ENCODE measurements at places on chromosomes 1 and 21.

GRCh38 chr1:18142471-18142870, 34.9 kb downstream of the IGSF21 start:
- no peak for DNase-seq
- no peaks in the 10 kb centered on the region for H3K36me3 ChIP-seq
- H3K4me1 ChIP-seq = no peaks in the 10 kb centered on the region
- no peak overlapping the region for H3K27ac ChIP-seq
- no peak overlapping the region for H3K4me3 ChIP-seq
- peaks cover 5% of the 10 kb centered on the region for H3K27me3 ChIP-seq

DNA sequence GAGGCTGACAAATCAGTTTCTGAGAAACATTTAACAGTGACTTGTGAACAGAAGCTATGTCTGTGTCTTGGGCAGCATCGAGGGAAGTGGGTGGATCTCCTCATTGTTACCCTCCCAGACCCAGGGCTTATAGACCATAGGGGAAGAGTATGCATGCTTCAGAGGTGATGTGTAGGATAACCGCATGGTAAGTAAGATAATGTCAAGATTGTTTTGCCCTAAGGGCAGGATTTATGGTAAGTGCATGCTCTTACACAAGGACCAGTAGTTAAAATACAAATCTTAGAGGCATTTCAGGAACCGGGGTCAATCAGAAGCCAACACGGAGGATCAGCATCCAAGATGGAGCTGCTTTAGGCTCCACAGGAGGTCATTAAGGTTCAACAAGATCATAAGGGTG, 7.7 kb upstream of the PRMT2 start:
- no peak for DNase-seq
- H3K27me3 ChIP-seq = no peaks in the 10 kb centered on the region
- H3K4me1 ChIP-seq = peaks cover 31% of the 10 kb centered on the region
- no peak overlapping the region for H3K4me3 ChIP-seq
- H3K27ac ChIP-seq = no peak overlapping the region

DNA sequence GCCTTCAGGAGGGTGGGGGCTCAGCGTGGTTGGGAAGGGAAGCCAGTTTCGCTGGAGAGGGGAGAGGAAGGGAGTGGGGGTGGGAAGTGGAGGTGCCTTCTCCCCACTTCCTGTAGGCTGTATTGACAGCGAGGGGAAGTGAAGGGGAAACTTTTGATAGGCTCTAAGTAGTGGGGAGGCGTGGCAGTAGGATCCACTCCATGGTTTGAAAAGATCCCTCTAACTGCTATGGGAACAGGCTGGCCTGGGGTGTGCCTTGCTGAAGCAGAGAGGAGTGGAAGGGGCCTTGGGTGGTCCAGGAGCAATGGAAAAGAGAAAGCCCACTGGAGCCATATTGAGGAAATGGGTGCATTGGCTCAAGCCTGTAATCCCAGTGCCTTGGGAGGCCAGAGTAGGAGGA, 20.2 kb downstream of the C1orf115 start:
- no peak overlapping the region for H3K4me3 ChIP-seq
- no peak for DNase-seq
- H3K36me3 ChIP-seq = no peaks in the 10 kb centered on the region
- no peaks in the 10 kb centered on the region for H3K4me1 ChIP-seq
- peaks cover 2% of the 10 kb centered on the region for H3K27me3 ChIP-seq

DNA sequence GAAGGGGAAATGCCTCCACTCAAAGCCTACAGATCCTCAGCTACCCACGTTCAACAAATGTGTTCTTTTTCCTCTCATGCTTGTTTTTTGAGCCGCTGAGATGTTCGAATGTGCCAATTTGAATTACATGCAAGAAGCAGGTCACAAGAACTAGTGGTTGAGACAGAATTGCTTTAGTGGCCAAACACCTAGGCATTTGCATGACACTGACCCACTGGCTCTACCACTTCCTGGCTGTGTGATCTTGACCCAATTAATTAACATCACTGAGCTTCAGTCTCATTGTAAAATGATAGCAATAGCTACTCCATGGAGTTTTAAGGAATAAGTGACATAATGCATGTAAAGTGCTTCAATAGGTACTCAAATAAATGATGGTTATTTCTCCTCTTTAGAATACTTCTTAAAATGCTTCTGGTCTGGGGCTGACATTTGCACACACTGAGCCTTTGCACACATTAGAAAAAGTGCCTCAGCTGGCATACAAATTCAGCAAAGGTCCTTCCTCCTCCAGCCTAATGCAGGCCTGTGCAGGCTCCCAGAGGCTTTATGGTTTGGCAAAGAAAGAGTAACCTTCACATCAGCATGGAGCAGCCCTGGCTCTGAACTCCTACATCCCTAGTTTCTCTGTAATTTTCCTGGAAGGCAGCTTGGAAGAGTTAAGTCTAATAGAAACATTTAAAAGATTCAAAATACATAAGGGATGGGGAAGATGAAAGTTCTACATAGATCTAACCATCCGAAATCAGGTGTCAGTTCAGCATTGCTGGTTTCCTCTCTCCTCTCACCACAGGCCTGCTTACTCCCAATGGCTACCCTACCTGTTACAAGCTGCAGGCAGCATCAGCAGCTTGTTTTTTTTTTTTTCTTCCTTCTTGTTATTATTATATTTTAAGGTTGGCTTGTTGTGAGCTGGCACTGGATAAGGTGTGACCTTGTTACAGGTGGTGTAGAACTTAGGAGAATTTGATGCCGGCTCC, 107.4 kb downstream of the TBX19 start:
- H3K4me3 ChIP-seq = no peak overlapping the region
- no peaks in the 10 kb centered on the region for H3K36me3 ChIP-seq
- peaks cover 26% of the 10 kb centered on the region for H3K4me1 ChIP-seq
- DNase-seq = no peak
- H3K27me3 ChIP-seq = peaks cover 2% of the 10 kb centered on the region

DNA sequence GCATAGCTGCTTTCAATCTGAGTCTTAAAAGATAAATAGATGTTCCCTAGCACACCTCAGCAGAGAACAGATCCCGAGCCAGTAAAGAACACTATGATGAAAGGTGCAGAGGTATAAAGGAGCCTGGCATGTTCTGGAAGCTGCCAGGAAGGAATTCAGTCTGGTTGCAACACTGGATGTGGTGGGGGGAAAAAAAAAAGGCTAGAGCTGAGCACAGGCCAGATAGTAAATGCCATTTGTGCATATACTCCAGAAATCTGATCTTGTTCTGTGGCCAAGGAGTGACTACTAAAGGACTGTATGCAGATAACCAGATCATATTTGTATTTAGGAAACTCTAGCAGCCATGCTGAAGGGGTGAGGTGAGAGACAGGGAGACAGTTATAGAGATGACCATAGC, 240.3 kb downstream of the VAV3 start:
- no peak for DNase-seq
- H3K27me3 ChIP-seq = no peaks in the 10 kb centered on the region
- no peak overlapping the region for H3K4me3 ChIP-seq
- no peak overlapping the region for H3K27ac ChIP-seq
- no peaks in the 10 kb centered on the region for H3K36me3 ChIP-seq

GRCh38 chr1:164515231-164515630, 43.8 kb upstream of the PBX1 start:
- H3K4me1 ChIP-seq = no peaks in the 10 kb centered on the region
- DNase-seq = no peak
- no peaks in the 10 kb centered on the region for H3K36me3 ChIP-seq
- H3K4me3 ChIP-seq = no peak overlapping the region
- no peaks in the 10 kb centered on the region for H3K27me3 ChIP-seq

GRCh38 chr1:224996266-224996665, 66.8 kb downstream of the DNAH14 start:
- H3K27ac ChIP-seq = no peak overlapping the region
- H3K4me3 ChIP-seq = no peak overlapping the region
- no peaks in the 10 kb centered on the region for H3K36me3 ChIP-seq
- no peak for DNase-seq
